ENCODE measurements at places on chromosomes 1 and 21. TPM values are rescaled to one million over a fixed set of nuclear protein-coding genes. Genes with fewer than 3 reads are reported as not detected.

GRCh38 chr1:172809750-172810149, 150.8 kb downstream of the FASLG start:
- no peaks in the 10 kb centered on the region for H3K4me1 ChIP-seq
- H3K27ac ChIP-seq = no peak overlapping the region
- no peaks in the 10 kb centered on the region for H3K36me3 ChIP-seq
- no peaks in the 10 kb centered on the region for H3K27me3 ChIP-seq
- H3K4me3 ChIP-seq = no peak overlapping the region

GRCh38 chr1:159646687-159647086, 59.1 kb downstream of the APCS start:
- no peaks in the 10 kb centered on the region for H3K36me3 ChIP-seq
- no peak overlapping the region for H3K4me3 ChIP-seq
- no peak for ATAC-seq
- no peaks in the 10 kb centered on the region for H3K27me3 ChIP-seq

Gene GBP7
- total RNA-seq = not detected

- no peak overlapping the region for H3K27ac ChIP-seq
- H3K36me3 ChIP-seq = no peaks in the 10 kb centered on the region
- no peak for ATAC-seq
- H3K4me3 ChIP-seq = no peak overlapping the region
- H3K4me1 ChIP-seq = no peaks in the 10 kb centered on the region
- no peaks in the 10 kb centered on the region for H3K27me3 ChIP-seq
Measured at GRCh38 chr1:226496453-226497015, 52.0 kb upstream of the STUM start.

Gene STUM
- 5.9 TPM for total RNA-seq

Gene TMPRSS3
- not detected for total RNA-seq

Gene RHD
- not detected for total RNA-seq

- H3K27me3 ChIP-seq = no peaks in the 10 kb centered on the region
- no peak for ATAC-seq
- H3K27ac ChIP-seq = no peak overlapping the region
- H3K36me3 ChIP-seq = no peaks in the 10 kb centered on the region
- H3K4me1 ChIP-seq = peaks cover 4% of the 10 kb centered on the region
Measured at GRCh38 chr1:43853161-43853921, 80.3 kb upstream of the ARTN start.

DNA sequence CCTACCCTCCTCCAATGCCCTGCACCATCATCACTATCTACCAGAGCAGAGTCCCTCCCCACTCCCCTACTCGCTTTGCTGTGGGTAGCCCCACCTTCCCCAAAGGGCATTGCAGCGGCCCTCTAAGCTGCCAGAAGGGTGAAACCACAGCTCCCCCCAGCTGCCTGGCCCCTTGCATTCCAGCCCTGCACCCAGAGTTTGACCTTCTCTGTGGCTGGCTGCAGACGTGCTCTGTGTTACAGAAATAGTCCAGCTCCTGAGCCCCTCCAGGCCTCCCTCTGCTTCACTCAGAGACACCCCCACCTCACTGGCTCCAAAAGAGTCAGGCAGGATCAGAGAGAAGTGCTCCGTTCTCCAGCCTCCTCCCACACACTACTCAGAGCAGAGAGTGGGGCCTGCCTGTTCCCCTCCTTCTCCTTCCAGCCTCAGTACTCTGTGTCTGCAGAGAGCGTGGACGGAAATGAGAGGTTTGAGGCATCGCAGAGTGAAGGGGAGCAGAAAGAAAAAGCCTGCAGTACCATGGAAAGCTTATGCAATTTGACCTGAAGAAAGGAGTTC, 63.2 kb downstream of the PLEKHA6 start:
- H3K27ac ChIP-seq = peak overlapping the region; percentile 18
- H3K27me3 ChIP-seq = peaks cover 46% of the 10 kb centered on the region
- ATAC-seq = no peak
- H3K36me3 ChIP-seq = no peaks in the 10 kb centered on the region
- no peak overlapping the region for H3K4me3 ChIP-seq

DNA sequence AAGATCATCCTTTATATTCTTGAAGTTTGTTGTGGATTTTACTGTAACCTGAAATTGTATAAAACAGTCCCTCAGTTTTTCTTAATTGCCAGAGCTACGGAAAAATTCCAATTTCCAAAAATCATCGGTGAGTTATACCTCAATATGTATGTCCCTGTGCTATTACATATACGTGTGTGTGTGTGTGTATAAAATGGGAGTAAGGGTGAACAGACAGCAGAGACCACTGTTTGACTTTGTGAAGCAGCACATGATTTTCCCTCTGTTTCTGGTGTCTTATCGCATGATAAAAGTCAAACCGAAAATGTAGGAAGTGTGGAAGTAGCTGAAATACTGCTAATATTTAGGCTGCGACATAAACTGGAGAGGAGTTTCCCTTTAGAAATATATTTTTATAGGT, 1.2 kb downstream of the OR2T1 start:
- H3K27ac ChIP-seq = no peak overlapping the region
- ATAC-seq = no peak
- peaks cover 6% of the 10 kb centered on the region for H3K27me3 ChIP-seq
- H3K4me3 ChIP-seq = no peak overlapping the region
- H3K4me1 ChIP-seq = no peaks in the 10 kb centered on the region

DNA sequence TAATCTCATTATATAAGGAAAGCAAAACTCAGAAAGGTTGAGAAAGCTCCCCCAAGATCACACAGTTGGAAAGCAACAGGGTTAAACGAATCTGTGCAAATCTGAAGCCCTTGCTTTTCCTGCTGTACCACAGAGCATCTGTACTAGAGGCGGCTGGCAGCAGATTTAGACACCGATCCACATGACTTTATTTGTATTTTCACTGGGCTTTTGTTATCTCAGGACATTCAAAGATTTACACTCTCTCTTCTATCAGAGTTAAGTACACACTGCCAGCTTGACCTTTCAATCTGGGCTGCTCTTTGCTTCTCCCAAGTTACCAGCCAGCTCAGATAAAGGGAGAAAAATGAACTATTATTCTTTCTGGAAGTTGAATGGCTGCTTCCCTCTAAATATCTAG, 146.6 kb downstream of the FAM78B start:
- H3K27ac ChIP-seq = no peak overlapping the region
- no peak overlapping the region for H3K4me3 ChIP-seq
- H3K4me1 ChIP-seq = no peaks in the 10 kb centered on the region
- H3K27me3 ChIP-seq = peaks cover 4% of the 10 kb centered on the region
- no peaks in the 10 kb centered on the region for H3K36me3 ChIP-seq

DNA sequence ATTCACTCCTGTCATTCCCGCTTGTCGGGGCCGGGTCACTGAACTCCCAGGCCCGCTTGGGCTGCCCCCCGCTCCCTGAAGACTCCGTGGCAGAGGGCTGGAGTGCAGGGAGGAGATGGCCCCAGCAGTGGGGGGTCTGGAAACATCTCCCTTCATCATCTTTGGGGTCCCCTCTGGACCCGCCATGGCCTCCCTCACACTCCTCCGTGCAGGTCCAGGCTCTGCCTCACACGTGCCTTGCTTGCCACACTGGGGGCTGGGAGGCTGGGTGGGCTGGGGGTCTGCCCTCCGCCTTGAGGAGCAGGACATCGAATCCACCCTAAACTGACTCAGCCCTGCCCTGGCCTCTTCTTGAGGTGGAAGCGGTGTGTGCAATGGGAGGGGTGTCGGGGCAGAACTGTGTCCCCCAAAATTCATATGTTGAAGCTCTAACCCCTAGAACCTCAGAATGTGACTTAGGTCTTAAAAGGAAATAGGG, 35.2 kb downstream of the POFUT2 start:
- H3K4me3 ChIP-seq = no peak overlapping the region
- H3K4me1 ChIP-seq = no peaks in the 10 kb centered on the region
- H3K36me3 ChIP-seq = no peaks in the 10 kb centered on the region
- ATAC-seq = no peak
- H3K27ac ChIP-seq = no peak overlapping the region

DNA sequence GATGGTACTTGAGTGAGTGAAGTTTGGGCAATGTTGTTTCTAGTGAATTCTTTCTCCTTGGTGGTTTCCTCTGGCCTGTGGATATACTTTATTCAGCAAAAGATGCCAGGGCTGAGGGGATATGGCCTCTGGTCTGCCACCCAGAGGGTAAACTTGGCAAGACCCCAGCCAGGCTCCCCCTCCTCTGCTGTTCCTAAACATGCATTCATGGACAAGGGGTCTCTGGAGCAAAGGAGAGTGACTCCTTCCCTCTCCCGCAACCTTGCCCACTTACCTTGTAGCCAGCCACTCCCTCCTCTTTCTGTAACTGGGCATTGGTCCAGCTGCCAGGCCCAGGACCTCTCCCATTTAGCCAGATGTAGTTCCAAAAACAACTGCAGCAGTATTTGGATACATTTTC, 43.8 kb downstream of the RUNX3 start:
- no peak for ATAC-seq
- no peak overlapping the region for H3K4me3 ChIP-seq
- peaks cover 29% of the 10 kb centered on the region for H3K27me3 ChIP-seq
- H3K4me1 ChIP-seq = no peaks in the 10 kb centered on the region

GRCh38 chr21:43911015-43911934, 46.3 kb downstream of the AGPAT3 start:
- no peaks in the 10 kb centered on the region for H3K27me3 ChIP-seq
- H3K4me1 ChIP-seq = peaks cover 50% of the 10 kb centered on the region
- no peaks in the 10 kb centered on the region for H3K36me3 ChIP-seq
- no peak for ATAC-seq
- H3K4me3 ChIP-seq = no peak overlapping the region

Gene LCE1F
- not detected for total RNA-seq

- ATAC-seq = no peak
- H3K4me1 ChIP-seq = no peaks in the 10 kb centered on the region
- no peak overlapping the region for H3K4me3 ChIP-seq
- H3K36me3 ChIP-seq = no peaks in the 10 kb centered on the region
Measured at GRCh38 chr1:107430540-107431228, 289.8 kb downstream of the NTNG1 start.

GRCh38 chr1:206841609-206842323, 23.7 kb upstream of the IL20 start:
- ATAC-seq = no peak
- peaks cover 12% of the 10 kb centered on the region for H3K27me3 ChIP-seq
- no peak overlapping the region for H3K27ac ChIP-seq
- no peak overlapping the region for H3K4me3 ChIP-seq
- no peaks in the 10 kb centered on the region for H3K36me3 ChIP-seq

Gene DNM3
- 5.0 TPM for total RNA-seq

- H3K27ac ChIP-seq = no peak overlapping the region
- peaks cover 25% of the 10 kb centered on the region for H3K4me1 ChIP-seq
- ATAC-seq = no peak
- no peak overlapping the region for H3K4me3 ChIP-seq
- no peaks in the 10 kb centered on the region for H3K27me3 ChIP-seq
- H3K36me3 ChIP-seq = no peaks in the 10 kb centered on the region
Measured at GRCh38 chr1:41665962-41666917, 181.8 kb upstream of the EDN2 start.

DNA sequence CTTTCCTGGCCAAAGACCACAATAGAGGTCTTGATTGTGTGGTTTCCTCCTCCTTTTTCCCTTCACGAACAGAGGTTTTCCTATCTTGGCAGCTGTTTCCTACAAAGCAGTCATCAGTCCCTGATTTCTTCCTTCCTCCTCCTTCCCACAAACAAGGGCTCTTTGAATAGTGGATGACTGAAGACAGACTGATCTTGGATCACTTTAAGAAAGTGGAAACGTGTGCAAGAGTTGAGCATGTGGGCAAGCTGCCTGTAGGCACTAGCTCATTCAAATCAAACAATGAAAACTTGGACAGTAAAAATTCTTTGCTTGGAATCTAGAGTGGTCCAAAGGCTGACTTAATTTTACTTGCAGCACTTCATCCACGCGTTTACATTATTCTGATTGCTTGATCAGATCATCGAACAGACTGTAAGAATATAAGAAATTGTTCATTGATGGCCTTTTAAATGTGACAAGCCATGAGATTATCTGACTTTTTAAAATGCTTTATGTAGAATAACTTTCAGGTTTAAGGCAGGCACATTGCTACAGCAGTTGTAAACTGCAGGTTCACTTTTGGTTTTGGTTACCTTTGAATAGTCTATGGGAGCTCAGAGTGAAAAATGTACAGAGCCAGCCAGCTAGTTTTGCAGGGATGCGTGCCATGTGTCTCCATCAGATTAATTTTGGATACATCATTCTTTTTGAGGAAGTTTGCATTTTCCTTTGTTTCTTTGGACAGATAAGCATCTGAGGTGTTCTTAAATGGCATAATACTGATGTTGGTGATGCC, 34.4 kb downstream of the ADGRL2 start:
- no peak overlapping the region for H3K4me3 ChIP-seq
- H3K36me3 ChIP-seq = no peaks in the 10 kb centered on the region
- H3K27ac ChIP-seq = no peak overlapping the region
- peak; percentile 28 for ATAC-seq
- peaks cover 8% of the 10 kb centered on the region for H3K4me1 ChIP-seq

Gene ZNF695
- total RNA-seq = not detected

DNA sequence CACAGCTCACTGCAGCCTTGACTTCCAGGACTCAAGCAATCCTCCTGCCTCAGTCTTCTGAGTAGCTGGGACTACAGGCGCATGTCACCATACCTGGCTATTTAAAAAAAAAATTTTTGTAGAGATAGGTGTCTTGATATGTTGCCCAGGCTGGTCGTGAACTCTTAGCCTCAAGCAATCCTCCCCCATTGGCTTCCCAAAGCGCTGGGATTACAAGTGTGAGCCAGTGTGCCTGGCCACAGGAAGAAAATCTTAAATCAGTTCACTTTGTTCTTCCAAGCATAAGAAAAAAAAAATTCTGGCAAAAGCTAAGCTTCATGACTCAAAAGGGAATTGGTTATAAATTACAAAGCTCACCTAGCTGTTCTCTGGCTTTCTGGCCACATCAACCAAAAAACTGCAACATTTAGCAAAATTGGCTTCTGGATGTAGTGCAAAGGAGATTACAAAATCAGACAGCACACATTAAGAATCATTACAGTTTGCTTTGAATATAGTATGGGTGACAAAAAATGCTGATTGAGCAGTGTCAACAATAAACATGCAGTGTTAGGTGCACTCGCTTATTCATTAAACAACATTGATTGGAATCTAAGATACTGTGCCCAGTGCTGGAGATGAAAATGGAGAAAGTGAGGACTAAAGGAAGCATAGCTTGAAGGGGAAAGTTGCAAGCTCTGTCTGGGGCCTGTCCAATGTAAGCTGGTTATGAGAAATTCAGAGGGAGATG, 76.7 kb downstream of the KCTD3 start:
- no peak for ATAC-seq
- no peak overlapping the region for H3K4me3 ChIP-seq
- H3K36me3 ChIP-seq = no peaks in the 10 kb centered on the region
- no peaks in the 10 kb centered on the region for H3K4me1 ChIP-seq

- H3K4me3 ChIP-seq = no peak overlapping the region
- H3K27ac ChIP-seq = no peak overlapping the region
- peaks cover under 1% of the 10 kb centered on the region for H3K27me3 ChIP-seq
- no peak for ATAC-seq
- no peaks in the 10 kb centered on the region for H3K36me3 ChIP-seq
- H3K4me1 ChIP-seq = no peaks in the 10 kb centered on the region
Measured at GRCh38 chr1:38060498-38060897, 13.9 kb upstream of the POU3F1 start.

DNA sequence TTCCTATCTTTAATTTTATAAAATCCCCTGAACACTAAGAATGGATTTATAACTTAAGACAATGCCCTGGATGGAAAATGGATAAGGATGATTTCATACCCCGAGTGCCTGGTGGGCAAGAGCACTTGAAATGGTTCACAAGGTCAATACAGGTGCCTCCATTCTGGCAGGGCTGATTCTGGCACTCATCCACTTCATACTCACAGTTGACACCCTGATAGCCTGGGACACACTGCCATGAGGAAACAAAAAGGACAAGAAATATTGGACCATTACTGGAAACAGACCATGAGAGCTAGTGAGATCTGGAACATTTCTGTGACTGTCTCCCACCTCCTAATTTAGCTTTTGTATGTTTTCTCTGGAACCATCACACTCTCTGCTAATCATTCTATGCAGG, 39.1 kb upstream of the ADAM30 start:
- no peak overlapping the region for H3K27ac ChIP-seq
- peaks cover 9% of the 10 kb centered on the region for H3K36me3 ChIP-seq
- no peak overlapping the region for H3K4me3 ChIP-seq
- no peaks in the 10 kb centered on the region for H3K4me1 ChIP-seq

Gene ESRRG
- 3.2 TPM for total RNA-seq

Data from gastroesophageal sphincter (tissue), 4 donors.